ENCODE measurements at places on chromosomes 11 and 22.

DNA sequence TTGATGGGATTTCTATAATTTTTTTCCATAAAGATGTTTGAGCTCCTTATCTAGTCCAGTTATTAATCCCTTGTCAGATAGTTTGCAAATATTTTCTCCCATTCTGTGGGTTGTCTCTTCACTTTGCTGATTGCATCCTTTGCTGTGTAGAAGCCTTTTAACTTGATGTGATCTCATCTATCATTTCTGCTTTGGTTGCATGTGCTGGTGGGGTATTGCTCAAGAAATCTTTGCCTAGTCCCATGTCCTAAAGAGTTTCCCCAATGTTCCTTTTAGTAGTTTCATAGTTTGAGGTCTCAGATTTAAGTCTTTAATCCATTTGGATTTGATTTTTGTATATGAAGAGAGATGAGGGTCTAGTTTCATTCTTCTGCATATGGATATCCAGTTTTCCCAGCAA lies 1.7 kb upstream of the IL2RB start:
- DNase-seq: no peak

DNA sequence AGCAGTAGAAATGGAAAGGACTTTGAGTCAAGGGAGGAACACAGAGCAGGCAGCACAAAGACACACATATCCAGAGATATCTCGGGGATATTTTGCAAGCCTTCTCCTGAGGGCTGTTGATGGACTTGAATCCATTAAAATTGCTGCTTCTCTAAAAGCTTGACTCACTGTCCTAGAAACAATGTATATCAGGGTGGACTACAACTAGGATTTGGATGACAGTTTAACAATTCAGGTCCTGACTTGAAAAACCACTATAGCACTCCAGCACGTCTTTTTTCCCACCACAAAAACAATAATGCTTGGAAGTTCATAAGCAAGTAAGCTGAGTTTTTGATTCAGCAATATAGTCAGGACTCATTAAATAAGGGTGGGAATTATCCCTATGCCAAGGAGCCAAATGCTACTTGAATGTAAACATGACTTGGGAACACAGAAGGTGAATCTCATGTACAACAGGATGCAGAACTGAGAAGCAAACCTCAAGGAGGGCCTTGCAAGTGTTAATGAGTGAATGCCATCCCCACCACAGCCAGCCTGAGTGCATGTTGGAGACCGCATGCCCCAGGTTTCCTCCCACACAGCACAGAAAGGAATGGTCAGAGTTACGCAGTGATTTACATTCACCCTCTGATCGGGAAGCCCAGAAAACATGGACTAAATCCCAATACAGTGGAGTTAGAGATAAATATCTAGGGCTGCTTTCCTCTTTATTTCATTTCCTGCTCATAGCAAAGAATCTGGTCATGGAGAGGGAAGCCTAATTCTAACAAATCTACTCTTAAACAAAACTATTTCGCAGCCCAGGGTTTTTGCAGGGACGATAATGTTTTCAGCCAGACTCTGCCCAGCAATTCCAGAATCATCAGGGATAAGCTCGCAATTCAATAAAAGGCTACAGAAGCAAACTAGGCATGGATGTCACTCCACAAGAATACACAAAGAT lies 98.4 kb upstream of the OR9G4 start:
- DNase-seq: no peak

DNA sequence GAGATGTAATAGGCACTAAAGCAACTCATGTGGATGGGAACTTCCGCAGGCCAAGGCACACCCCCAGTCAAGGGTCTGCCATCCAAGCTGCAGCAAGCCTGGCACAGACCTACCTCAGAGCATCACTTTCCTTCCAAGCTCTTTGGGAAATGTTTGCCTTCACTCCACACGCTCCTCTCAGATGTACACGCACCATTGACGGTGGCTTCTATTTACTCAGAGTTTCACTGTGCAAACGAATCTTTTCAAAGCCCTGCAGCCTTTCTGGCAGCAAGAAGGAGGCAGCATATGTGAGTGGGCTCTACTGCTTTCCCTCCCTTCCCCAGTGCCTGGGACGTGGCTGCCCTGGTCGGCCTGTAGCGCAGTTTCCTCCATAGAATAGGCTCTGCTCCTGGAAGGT lies 60.9 kb upstream of the USP47 start:
- no peak for DNase-seq

- no peak for DNase-seq
Observed at GRCh38 chr11:36375353-36376008, 79.4 kb downstream of the PRR5L start.

DNA sequence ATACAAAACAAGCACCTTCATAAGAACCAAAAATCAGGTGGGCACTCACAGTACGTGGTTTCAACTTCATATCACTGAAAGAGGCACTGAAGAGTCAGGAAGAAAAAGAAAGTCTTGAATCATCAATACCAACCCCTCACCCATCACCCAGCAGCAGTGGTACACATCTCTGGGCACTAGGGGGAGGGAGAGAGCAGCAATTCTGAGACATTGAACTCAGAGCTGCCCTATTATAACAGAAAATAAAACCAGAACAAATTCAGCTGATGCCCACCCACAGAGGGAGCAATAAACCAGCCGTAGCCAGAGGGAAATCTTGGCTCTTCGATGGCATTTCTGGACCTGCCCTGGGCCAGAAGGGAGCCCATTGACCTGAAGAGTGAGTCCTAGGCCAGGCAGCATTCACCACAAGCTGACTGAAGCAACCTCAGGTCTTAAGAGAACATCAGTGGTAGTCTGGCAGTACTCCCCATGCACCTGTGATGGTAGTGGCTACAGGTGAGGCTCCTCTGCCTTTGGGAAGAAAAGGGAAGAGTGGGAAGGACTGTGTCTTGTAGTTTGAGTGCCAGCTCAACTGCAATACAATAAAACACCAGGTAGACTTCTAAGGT lies 42.2 kb upstream of the FAM181B start:
- DNase-seq: no peak

GRCh38 chr11:106601684-106602297 lies 416.5 kb downstream of the GUCY1A2 start:
- DNase-seq: no peak

DNA sequence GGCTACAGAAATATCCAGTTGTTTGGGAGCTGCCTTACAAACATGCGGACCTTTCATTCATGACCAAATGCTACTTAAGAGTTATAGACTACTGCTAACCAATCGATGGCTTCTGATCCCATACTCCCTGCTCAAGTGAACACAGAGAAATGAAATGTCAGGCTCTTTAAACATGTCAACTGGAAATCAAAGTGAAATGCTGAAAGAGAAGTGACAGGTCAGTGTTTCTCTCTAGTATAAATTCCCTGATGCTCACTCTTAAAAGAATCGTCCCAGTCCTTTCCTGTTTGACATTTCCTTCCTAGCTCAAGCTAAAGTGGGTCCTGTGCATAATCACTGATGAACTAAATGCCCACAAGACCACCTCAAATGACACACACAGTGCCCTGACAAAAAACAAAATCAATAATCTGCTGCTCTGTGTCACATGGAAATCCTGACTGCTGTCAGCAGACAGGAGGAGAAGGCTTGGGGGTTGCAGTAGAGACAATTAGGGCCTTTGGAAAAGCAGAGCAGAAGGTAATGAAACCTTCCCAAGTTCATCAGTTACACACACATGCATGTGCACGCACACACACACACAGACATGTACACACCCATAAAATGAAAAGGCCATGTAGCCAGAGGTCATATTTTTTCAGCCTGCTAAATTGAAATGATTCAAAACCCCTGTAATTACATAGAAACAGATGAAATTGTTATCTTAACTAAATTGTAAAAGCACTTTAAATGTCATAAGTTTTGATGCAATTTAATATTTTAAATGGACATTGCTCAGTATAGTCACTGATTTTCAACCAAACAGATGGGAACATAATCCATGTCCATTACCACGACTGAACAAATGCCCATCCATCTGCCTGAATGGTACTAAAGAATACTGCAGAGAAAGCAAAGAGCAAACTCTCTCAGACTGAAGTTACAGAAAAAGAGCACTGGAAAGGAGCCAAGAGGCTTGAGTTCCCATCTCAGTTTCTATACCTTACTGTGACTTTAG lies 330.7 kb downstream of the TTC28 start:
- no peak for DNase-seq

GRCh38 chr22:31377612-31378011 lies 21.8 kb upstream of the DRG1 start:
- no peak for DNase-seq

DNA sequence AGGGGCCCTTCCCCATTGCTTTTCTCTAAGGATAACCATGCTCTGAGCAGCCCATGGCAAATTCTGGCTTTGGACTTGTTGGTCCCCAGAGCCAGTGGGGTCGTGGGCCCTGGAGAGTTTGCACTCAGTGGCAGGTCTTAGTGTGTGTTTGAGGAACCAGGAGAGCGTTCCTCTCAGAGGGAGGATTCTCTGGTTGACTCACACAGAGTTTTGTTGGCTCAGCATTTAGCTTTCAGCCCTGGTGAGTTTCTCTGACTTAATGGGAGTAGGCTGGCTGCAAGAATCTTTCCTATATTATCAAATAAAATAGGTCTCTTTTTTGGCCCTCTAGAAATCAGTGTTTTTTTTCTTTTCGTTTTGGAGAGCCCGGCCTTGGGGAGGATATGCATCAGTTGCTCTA lies 20.9 kb downstream of the ST14 start:
- no peak for DNase-seq
